ENCODE measurements at places on chromosomes 1 and 21.
A peak's percentile ranks its signal among the peaks of the same experiment; 100 is the strongest.

DNA sequence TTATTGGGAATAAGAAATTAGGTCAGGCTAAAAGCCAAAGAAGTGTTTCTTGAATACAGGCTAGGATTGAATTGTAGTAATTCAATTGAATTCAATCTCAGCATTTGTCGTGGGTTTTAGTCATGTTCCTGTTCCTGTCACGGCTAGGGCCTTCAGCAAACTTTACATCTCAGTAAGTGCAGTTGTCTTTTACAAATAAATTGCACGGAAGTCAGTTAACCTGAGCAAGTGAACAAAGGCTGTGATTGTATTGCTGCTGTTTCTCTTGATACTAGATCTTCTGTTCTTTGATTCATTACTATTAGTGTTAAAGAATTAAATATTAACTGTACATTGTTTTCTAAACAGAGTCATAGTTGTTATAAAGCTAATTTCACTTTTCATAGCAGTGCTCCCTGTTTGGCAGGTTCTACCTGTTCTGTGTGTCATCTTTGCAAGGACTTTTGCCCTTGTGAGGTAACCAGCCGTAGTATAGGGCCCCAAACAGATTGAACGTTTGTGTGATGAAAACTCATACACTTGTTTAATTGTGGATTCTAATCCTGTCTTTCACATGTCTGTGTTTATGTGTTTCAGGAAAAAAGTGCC, 164.4 kb downstream of the EDEM3 start:
- no peak for DNase-seq

GRCh38 chr1:39189592-39190041, 14.9 kb upstream of the MACF1 start:
- no peak for DNase-seq

- DNase-seq: no peak
These were observed 19.5 kb downstream of the SEMA4A start for GRCh38 chr1:156172696-156173470.

- peak; percentile 92 for DNase-seq
These were observed 549 bp downstream of the KDM4A start for GRCh38 chr1:43650310-43651085.

- DNase-seq: no peak
These were observed 37.9 kb downstream of the RGL1 start for GRCh38 chr1:183842795-183843144.

DNA sequence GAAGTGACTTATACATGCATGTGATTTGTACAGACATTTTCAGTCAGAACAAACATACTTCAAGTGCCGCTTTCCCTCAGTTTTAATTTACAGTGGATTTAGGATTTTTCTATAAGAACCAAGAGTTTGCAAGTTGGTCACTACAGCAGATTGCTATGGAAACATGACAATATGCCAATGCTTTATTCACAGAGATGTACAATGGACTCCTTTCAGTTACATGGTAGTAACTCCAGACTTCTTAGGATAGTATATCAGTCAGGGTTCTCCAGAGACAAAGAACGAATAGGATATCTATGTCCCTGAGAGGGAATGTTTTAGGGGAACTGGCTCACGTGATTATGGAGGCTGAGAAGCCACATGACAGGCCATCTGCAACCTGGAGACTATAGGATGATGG, 27.4 kb downstream of the IFI44 start:
- no peak for DNase-seq

GRCh38 chr1:113879739-113880038, 7.7 kb downstream of the BCL2L15 start:
- DNase-seq: no peak

Measured in activated CD8-positive, alpha-beta memory T cell treated with anti-CD3 and anti-CD28 coated beads, Interleukin-2, amount 50 U/mL, for 48 hours (primary cell).